A172 (cell line): ENCODE measurements at places on chromosomes 11 and 22.

DNA sequence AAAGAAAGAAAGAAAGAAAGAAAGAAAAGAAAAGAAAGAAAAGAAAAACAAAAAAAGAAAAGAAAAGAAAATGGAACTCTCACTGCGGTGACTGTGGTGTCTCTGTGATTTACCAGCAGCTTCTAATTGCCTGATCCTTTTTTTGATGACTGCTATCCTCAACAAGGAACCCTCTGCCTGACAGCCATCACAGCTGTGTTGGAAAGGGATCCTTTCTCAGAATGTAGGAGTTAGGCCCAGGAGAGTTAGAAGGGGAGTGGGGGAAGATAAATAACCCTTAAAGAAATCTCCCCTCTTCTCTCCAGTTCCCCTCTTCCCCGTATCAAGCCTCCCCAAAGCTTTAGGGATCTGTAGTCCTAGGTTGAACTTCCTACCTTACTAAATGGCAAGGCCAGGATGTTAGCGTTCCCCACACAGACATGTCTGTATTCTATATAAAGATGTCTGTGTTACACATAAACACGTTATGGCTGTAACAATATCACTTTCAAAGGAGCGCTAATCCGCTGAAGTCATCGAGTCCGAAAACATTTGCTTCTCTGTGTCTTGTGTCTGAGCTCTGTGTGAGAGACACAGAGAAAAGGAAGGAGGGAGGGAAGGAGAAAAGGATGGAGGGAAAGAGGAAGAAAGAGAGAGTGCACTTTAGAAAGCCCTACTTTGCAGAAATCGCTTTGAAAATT lies 26.8 kb upstream of the WT1 start:
- DNase-seq, result no peak

GRCh38 chr22:27531782-27532530 lies 269.6 kb downstream of the MN1 start:
- peak; percentile 60 for DNase-seq

DNA sequence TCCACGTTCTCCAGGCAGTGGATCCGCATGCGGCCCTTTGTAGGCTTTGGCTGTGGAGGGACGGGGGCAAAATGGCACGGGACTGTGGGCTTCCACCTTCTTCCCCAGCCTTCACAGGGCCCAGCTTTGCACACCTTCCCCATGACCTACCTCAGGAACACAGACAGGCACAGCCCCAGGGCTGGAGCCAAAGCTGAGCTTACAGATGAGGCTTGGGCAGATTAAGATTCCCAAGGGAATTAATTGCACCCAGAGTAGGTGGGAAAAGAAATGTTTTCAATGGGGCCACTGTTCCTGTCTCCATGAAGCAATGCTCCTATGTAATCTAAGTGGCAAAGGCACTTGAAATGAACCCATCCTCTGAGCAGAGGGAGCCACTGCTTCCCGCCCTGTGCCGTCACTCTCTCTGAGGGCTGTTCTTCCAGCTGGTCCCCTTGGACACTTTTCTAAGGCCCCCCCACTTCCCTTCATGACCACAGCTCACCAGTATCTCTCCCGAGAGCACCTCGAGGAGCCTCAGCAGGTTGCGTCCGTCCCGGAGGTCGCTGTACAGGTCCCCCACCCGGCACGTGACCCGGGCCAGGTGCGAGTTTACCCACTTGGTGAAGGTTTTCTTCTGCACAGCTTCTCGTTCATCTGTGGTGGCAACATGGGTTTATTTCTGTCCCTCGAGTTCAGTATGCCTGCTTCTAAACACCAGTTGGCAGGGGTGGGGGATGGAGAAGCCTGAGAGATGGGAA lies 13.5 kb downstream of the SPTBN2 start:
- DNase-seq, result no peak

- DNase-seq, result no peak
Measured at GRCh38 chr11:109405671-109406070, 16.3 kb upstream of the C11orf87 start.

DNA sequence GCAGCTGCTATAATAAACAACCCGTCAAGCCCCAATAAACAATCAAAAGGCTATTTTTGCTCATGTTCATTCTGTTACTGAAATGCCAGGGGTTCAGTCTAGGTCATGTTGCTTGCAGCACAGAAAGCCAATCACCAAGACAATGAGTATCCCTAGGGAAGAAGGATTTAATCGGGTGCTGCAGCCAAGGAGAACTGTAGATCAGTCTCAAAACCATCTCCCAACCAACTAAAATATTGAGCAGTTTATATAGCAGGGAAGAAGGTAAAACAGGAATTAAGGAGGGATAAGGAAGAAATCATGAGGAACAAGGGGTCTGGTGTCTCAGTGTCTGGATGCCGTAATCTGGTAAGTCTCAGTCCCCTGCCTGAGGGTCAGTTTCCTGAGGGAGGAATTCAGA lies 169.5 kb downstream of the BLID start:
- no peak for DNase-seq
